Suppressor macrophage treated with lipopolysaccharide for 4 hours (primary cell): ENCODE measurements at places on chromosomes 1 and 21.

DNA sequence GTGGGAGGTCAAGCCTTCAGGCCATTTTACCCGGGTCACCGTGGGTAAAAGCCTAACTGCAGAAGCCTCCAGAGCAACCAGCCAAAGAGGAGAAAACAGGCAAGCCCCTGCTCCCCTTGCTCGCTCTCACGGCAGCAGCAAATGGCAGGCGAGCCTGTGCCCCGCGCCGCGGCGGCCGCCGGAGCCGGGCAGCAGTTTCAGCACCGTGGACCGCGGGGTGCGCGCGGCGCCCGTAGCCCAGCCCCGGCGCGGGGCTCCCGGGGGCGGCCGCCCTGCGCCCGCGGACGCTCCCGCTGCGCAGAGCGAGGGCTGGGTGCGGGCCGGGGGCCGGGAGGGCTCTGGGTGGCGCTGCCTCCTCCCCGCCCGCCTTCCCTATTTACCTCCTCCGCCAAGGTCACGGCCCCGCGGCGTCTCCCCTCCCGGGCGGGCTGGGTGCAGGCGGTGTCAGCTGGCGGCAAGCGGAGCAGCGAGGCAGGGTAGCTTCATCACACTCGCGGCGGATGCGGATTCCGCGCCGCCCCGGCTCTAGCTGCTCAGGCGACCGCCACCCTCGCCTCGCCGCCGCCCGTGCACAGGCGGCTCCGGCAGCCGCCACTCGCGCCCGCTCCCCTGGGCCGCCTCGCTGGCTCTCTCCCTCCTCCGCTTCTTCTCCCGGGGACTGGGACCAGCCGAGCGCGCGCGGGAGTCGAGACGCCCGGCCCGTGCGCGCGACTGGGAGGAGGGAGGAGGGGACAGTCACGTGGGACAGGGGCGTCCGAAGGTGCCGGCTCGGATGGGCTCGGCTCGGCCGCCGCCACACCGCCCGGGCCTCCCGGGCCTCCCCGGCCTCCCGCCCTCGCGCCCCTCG lies at the start of gene RGS7:
TSS of gene RGS7 (minus strand) at position 687 of the 847 bp plus-strand sequence.
- DNase-seq, result no peak

DNA sequence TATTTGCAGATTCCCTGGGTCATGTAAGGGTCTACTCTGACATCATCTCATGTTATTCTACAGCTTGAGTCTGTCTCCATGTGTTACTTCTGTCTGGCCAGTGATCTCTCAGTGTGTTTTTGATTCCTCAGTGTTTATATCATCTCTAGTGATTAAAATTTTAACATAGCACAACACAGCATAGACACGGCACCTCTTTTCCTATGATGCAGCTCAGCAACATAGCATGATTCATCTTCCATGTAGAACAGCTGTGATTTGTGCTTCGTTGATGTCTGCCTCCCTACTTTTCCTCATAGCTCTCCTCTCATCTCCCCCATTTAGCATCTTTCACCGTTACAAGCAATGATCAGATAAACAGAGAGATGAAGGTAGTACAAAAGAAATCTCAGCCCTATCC lies 163.9 kb upstream of the DPT start:
- no peak for DNase-seq

GRCh38 chr1:231964241-231964640 lies 337.7 kb downstream of the DISC1 start:
- no peak for DNase-seq

DNA sequence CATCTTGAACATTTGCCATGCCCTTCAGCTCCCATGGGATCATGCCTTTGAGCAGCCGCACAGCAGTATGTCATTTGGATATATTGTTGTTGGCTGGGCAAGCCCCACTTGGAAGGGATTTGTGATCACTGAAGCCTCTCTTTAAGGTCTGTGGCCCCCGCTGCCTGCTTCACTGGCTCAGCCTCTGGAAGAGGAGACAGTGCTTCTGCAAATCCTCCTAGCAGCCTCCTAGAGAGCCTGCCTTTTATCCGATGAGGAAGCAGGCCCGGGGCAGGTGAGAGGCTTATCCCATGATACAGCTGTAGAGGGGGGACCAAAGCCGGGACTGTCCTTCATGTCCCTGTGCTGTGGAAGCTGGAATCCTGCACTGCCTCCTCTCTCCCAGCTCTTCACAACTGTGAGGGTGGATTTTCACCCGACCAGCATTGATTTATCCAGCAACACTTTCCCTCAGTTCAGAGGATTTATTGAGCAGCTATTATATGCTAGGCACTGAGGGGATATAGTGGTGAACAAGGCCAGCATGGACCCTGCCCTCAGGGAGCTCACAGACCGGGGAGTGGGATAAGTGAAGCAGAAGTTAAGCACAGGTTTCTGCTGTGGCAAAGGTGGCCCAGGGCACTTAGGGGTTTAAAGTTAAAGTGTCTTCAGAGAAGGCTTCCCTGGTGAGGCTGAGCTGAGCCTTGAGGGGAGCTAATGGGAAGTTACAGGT lies 3.9 kb downstream of the TMEM61 start:
- no peak for DNase-seq

- no peak for DNase-seq
These were observed 52.2 kb downstream of the EPB41 start for GRCh38 chr1:28966617-28967016.

DNA sequence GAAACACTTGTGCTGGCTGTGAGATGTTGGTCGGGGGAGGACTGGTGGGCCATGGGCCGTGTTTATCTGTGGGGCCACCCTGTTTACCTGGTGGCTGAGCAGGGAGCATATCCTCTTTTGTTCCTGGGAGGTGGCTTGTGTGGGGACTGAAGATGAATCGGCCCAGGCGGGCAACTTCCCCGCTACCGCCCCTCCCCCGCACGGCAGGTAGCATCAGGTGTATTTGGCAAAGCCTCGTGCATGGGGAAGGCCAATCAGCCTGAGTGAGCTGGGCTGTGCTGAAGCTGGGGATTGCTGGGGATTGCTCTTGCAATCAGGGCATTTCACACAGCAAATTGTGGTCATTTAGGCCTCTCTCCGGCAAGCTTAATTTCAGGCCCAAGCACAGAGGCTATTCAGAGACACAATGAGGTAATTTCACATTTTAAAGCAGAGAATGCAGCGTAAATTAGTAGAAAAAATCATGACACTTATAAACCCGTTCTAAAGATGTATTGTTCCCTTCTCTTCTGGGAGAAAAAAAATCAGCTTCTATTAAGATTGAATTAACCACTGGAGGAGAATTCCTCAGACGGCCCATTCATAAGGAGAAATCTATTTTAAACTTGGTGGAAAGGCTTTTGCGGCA lies 197.7 kb upstream of the POU3F1 start:
- DNase-seq, result no peak

- no peak for DNase-seq
These were observed 11.8 kb downstream of the KIRREL1 start for GRCh38 chr1:158005224-158005623.

- no peak for DNase-seq
These were observed 3.8 kb upstream of the SLC26A9 start for GRCh38 chr1:205947024-205947423.

- DNase-seq, result no peak
These were observed 181.2 kb upstream of the RAB4A start for GRCh38 chr1:229089586-229090208.
